ENCODE measurements at places on chromosomes 2 and 18.

DNA sequence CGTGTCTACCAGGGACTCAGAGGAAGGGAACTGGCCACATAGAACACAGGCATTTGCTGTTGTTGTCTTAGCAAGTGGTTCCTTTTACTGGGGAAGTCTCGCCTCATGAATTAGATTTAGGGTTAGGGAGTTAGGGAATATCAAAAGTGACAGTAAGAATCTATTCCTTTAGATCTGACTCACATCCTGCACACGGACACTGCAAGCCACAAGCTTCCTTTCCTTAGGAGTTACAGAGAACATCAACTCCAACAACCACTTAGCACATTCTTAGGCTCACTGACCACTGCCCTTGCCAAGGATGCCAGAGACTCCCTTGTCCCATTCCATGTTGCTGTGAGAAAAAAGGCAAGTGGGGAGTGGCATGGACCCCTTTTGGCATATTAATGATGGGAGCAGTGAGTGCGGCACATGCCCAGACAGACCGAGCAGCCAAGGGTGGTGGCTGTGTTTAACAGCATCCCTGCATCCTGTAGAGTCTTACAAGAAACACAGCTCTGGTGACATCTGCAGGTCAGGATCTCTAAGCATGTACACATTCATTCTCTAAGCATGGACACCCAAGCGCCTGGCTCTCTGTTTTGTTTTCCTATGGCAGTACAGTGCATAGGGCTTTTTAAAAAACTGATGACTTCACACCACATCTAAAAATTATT, 745.6 kb upstream of the RAB6C start:
- no peak for DNase-seq

DNA sequence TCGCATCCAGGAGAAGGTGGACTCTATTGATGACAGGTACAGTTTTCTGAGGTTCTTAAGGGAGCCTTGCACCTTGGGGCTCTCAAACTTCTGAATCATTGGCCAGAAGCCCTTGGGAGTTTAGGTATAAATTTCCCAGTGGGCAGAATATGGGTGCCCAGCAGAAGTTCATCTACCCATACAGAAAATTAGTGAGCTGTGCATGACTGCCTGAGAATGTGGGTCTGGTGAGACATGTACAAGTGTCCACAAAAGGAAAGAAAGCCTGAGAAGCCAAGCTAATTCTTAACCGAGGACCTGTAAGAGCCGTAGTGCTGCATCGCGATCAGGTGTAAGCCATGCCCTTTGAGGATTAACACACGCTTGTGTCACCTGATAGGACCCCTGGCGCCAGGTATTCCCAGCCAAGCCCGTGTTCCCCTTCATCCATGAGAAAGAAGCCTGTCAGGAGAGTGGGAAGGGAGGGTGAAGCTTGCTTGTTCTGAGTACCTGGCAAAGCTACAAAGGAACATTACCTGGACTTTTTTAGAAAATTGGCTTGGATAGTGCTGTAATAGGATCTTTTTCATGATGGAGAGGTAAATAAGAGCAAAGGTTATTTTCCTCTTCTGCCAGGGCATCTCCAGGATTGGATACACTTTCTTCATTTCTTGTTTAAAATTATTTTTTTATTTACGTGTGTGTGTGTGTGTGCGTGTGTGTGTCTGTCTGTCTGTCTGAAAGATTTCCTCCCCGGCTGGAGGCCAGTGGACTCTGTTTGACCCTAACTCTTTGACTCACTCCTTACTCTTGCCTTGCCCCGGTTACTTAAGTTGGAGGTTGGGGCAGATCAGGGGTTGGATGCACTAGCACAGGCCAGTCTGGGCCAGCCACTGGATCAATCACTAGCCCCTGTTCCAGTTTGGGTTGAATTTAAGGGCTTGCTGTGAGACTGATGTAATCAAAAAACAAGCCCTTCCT, 90.4 kb upstream of the EML6 start:
- DNase-seq = no peak

GRCh38 chr2:70014959-70015358, 53.5 kb upstream of the ASPRV1 start:
- DNase-seq = no peak

DNA sequence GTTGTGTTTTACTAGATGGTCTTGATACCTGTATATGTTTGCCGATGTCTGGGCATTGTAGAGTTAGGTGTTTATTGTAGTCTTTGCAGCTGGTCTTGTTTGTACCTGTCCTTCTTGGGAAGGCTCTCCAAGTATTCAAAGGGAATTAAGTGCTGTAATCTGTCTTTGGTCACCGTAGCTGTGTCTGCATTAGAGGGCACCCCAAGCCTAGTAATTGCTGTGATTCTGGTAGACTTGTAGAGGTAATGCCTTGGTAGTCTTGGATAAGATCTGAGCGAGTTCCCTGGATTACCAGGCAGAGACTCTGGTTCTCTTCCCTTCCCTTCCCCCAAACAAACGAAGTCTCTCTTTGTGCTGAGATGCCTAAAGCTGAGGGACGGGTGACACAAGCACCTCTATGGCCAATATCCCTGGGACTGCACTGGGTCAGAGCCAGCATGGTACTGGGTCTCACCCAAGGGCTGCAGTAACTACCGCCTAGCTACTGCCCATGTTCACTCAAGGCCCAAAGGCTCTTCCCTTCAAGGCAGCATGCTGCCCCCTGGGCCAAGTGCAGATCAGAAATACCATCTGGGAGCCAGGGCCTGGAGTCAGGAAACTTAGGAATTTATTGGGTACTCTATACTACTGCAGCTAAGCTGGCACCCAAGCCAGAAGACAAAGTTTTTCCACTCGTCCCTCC, 27.1 kb downstream of the STPG4 start:
- DNase-seq = no peak

DNA sequence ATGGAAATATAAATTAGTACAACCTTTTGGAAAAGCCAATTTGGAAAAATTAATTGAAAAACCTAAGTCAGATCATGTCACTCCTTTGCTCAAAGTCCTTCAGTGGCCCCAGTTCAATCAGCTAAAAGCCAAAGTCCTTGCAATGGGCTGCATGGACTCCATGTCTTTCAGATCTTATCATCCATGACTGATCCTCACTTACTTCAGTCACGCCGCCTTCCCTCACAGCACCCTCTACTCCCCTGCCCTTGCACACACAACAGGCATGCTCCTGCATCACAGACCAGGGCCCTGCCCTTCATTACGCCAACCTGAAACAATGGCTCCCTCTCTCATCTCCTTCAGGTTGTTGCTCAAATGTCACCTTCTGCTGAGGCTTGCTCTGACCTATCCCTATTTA, 15.6 kb downstream of the KANSL3 start:
- no peak for DNase-seq

GRCh38 chr18:57328665-57329064, 23.7 kb upstream of the ST8SIA3 start:
- no peak for DNase-seq

Data from activated CD4-positive, alpha-beta memory T cell treated with anti-CD3 and anti-CD28 coated beads for 36 hours (primary cell).